ENCODE measurements at places on chromosomes 7 and 10.

DNA sequence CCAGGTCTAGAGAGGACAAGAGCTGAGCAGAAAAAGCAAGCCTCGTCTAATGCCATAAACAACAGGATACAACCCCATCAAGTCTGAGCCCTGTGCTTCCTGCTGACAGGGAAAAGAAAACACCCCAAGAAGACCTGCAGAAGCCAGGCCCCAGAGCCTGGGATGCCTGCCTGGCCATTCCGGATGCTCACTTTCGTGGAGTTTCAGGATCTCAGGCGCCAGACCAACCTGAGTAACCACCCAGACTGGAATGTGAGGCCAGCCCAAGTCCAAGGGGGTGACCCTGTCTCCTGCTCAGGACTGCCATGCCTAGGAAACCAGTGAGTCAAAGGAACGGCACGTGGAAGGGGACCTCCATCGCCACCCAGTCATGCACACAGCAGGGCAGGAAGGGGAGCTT, 74.3 kb downstream of the PLXNA4 start:
- DNase-seq, result no peak

DNA sequence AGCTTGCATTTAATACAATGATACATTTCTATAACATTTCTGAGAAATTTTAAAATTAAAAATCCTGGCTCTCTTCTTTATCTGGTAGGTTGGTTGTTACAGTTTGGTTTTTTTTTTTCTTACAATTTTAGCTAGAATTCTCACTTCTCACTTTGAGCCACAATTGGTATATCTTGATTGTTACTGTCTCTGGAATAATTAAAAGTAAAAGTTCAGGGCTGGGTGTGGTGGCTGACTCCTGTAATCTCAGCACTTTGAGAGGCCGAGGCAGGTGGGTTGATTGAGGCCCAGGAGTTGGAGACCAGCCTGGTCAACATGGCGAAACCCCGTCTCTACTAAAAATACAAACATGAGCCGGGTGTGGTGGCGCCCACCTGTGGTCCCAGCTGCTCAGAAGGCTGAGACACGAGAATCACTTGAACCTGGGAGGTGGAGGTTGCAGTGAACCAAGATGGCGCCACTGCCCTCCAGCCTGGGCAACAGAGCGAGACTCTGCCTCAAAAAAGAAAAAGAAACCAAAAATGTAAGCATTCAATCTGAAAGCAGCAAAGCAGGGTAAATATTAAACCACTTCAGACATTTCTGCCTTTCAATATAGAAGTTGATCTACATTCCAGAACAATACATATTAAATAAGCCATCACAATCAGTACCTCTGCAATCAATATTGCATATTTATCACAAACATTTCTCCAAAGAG, 88.6 kb upstream of the PFKP start:
- DNase-seq, result no peak

GRCh38 chr7:148291799-148292198, 298.8 kb upstream of the C7orf33 start:
- DNase-seq, result no peak

DNA sequence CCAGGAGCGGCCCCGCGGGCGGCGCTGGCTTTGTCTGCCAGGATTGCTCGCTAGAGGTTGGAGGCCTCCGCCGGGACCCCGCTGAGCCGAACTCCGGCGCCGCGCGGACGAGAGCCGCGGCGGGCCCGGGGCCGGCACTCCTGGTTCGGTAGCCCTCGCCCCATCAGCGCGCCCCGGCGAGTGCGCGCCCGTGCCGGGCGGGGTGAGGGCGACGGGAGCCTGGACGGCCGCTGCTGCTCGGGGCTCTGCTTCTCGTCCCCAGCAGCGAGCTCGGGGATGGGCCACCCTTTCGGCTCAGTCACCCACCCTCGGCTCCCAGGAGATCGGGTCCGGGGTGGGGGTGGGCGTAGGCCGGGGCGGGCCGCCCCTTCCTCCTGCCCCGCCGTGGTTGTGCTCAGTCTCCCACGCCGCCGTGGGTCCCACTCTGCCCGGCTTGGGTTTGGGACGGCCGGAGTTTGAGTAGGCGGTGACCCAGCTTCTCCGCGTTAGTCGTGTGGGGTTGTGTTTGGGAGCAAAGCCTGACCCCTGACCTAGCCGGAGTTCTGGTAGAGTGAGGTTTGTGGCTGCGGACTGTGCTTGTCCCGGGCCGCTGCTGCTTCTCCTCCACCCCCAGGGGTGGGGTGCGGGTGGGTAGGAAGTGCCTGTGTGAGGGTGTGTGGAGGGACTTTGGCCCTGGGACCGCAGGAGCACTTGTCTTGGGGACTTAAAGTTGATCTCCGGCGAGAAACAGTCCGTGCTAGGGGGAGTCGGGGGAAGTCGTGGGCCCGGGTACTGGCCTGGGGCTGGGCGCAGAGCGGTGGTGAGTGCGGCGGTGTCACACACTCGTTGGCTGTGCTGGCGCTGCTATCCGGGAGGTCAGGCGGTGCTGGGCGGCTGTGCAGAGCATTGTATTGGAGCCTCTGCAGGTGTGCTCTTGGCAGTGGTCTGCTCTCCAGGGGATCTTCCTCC, 677 bp downstream of the TSPAN14 start:
- peak; percentile 45 for DNase-seq

DNA sequence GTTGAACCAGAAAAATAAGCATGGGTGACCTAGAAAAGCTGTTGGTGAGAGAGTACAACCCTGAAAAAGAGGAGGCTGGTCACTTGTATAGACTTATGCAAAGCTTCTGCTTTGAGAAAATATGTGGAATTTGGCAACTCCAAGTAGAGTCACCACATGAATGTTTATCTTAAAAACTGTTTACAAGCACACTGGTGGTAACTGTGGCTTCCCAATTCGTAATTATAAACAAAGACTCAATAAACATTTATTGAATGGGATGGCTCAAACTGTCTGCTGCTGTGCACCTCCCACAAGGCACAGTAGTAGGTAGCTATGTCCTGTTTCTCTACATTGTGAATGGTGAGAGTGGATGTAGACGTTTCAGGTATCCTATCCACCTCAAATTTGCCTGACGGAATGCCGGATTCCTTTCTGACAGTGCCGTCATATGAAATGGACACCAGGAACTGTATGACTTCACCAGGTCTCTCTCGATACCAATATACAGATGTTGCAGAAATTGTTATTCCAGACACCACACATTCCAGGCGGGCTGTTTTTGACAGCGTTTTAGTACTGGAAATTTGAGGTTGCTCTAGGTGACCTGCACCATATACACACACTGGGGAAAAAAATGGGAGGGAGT, 43.4 kb upstream of the TARP start:
- DNase-seq, result no peak

All from ACHN (cell line).